ENCODE measurements at places on chromosomes 5 and 9.

- DNase-seq, result no peak
Measured at GRCh38 chr5:113344973-113345940, 89.5 kb downstream of the TSSK1B start.

DNA sequence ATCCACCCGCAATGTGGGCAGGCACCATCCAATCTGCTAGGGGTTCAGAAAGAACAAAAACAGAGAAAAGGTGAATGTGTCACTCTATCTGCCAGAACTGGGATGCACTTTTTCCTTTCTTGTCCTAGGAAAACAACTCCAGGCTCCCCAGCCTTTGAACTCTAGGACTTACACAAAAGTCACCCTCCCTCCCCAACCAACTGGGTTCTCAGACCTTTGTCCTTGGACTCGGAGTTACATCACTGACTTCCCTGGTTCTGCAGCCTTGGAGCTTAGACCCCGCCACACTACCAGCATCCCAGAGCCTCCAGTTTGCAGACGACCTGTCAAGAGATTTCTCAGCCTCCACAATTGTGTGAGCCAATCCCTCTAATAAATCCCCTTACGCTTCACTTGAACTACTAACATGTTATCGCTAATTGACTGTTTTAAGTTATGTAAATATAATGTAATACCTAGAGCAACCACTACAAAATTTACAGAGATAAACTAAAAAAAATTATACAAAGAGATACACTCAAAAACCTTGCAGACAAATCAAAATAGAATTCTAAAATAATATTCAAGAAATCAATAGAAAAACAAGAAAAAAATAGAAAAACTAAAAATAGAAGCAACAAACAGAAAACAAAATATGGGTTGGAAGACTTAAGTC is 5.3 kb upstream of the UBLCP1 start:
- DNase-seq, result no peak

- no peak for DNase-seq
Measured at GRCh38 chr5:34008802-34009201, 952 bp upstream of the AMACR start.

DNA sequence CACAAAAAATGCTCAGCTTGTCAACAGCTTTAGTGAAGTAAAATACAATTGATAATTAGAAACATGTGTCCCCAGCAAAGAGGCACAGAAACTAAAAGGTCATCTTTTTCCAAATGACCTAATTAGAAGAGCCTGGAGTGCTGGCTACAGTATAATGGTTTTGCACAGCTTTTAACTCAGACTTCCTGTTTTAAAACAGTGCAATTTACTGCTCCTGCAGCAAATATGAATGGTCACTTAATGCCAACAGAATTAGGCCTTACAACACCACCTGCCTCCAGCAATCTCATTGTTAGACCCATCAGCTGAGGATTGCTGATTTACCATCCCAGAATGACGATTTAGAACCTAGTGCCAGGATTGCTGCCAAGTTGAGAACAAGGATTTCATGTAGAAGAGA is 239.3 kb downstream of the CETN3 start:
- no peak for DNase-seq

GRCh38 chr5:170757182-170757601 is 26.3 kb upstream of the GABRP start:
- peak; percentile 38 for DNase-seq

- DNase-seq, result no peak
Measured at GRCh38 chr5:169116961-169117461, 183.9 kb downstream of the SLIT3 start.

GRCh38 chr5:158953929-158954534 is 145.7 kb downstream of the EBF1 start:
- DNase-seq, result no peak

GRCh38 chr5:176538230-176538988 is 1.2 kb upstream of the RNF44 start:
- no peak for DNase-seq

DNA sequence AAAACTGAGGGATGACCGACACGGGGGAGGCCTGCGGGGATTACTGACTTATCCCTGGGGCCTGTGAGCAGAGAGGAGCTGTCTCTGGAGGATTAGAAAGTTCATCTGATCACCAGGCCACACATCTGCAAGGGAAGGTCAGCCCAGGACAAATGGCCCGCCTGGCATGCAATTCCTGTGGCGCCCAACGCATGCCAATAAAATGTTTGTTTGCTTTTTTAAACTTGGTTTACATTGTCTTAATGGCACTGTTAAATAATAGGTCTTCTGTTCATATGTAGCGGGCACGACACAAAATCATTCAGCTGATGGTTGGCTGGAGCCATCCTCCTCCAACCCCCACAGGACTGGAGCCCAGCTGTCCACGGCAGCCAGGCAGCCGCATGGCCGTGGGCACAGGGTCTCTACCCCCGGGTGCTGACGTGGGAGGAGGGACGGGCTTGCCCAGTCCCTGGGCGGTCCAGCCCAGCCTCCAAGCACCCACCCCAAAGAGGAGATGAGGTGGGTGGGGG is 41.0 kb upstream of the SLC12A7 start:
- no peak for DNase-seq

DNA sequence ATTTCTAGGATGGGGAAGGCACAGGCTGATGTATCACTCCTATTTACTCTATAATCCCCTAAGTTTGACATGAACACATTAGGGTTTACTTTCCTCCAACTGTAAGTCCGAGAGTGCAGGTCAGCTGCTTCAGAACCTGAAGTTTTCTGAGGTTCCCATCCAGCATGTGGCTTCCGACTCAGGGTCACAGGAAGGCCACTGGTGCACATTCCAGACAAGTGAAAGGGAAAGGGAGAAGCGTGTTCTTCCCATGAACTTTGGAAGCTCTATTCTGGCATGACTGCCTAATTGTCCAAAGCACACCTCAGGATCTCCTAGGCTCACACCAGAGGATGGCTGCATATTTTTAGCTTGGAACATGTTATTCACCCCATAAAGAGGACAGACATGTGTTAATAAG is 602.6 kb downstream of the SEMA5A start:
- no peak for DNase-seq

- DNase-seq, result peak; percentile 25
Measured at GRCh38 chr9:135906291-135907005, 898 bp downstream of the CAMSAP1 start.

DNA sequence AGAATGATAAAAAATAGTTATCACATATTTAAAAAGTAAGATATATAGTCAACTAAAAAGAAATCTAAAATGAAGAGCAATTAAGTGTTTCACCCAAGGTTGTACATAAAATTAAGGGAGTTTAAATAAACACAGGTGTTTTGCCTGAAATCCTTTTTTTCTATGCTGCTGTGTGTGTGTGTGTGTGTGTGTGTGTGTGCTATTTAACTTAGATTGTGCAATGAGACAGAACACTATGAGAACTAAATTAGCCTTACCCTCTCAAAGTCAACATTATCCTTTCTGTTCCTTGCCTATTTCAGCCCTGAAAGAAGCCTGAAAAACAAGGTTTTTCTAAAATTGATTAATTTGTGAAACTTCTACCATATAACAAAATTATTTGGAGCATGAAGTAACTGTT is 516.2 kb downstream of the ELAVL2 start:
- DNase-seq, result no peak

GRCh38 chr9:14889451-14889850 is 20.8 kb downstream of the FREM1 start:
- DNase-seq, result no peak
